ENCODE measurements at places on chromosomes 2 and 18.

DNA sequence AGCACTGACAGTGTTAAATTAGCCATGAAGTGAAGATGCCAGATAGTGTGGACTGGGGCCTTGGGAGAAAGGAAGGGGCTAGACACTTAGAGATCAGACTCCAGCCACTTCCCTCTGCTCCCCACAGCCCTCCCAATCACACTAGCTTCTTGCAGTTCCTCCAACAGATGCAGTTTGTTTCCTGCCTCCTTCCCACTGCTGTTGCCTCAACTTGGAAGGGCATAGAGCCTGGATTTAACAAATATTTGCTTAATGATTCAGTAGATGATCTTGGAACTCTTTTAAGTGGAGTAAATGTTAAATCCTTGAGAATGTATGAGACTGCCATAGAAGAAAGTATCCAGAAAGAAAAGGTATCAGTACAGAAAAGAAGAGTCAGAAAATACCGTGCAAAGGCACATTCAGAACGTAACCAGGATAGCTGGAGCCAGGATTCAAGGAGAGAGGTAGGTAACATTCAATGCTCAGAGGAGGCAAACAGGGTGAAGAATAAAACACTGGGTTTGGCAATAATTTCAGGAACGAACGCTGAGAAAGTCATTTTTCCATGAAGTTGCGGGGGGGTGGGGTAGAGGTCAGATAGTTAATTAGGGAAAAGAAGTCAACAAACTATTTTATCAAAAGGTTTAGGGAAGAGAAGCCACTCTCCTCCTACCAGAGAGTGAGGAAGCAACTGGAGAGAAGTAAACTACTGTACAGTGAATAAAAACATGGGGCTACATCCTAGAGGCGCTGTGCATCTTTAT lies 1.3 kb upstream of the BZW1 start:
- DNase-seq = peak; percentile 35

DNA sequence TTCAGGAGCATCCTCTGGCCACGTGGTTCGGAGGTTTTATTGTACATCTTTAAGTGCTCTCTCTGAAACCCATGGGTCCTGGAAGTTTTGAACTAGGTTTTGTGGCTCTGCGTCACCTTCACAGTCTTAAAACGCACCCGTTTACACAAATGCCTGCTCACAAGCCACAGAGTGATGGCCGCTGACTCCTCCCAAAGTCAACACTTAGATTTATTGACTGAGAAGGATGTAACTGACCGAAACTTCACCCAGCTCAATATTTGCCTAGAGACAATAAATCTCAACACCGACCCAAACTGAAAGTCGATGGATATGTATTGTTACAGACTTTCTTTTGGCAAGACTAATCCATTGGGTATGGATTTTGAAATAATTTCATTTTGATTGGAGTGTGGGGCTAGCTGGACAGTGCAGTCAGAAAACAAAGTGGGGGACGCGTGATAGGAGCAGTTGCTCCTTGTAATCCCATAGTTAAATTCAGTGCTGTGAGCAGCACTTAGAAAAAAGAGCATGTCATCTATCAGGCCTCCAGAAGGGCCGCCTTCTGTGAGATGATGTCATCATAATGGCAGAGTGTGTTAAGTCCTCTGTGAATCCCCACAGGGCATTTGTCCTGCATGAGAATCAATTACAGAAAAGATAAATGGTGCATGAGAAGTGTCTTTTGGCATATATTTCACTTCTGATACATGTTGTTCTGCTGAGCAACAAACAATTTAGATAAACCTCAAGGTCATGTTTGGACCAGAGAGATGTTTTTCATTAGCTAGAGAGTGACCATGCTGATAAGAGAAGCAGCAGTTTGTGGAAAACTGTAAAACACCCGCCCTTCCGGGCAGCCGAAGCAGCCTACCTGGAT lies 183.7 kb downstream of the INO80D start:
- peak; percentile 94 for DNase-seq

GRCh38 chr2:188865681-188866080 lies 108.5 kb upstream of the COL3A1 start:
- no peak for DNase-seq

- DNase-seq = no peak
Observed at GRCh38 chr2:240615396-240615795, 9.9 kb upstream of the GPR35 start.

- no peak for DNase-seq
Observed at GRCh38 chr2:196719110-196719872, 79.8 kb downstream of the CCDC150 start.

GRCh38 chr2:239257511-239257937 lies 143.3 kb downstream of the HDAC4 start:
- DNase-seq = no peak

GRCh38 chr2:53407363-53408080 lies 360.1 kb upstream of the CHAC2 start:
- DNase-seq = no peak

DNA sequence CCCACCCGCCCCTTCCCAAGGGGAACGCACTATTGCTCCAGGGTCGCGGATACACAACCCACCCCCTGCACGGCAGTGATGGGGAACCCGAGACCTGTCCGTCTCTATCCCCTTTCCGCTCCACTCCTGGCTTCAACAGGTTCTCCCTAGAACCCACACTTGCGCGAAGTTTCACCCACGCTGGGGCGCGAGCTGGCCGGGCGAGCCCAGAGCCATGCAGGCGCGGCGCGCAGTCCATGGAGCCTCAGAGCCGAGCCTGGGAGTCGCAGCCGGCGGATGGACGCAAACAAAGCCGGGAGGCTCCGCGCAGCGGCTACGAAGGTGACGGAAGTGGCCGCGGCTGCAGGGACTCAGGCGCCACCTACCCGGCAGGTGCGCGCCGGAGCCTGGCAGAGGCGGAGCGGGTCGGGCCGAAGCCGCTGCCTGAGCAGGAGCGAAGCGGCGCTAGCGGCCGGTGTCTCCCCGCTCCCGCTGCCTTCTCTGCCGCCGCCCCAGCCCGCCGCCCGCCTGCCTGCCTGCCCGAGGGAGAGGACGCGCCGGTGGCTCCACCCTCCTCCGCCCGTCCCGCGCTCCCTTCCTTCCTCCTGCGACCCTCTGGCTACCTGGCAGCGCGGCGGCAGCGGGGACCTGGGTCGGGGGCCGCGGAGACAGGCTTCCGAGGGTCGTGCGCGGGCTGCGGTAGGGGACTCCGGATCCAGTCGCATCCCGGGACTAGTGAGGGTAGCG lies 14.0 kb downstream of the ALPG start:
- peak; percentile 39 for DNase-seq

Data from NCI-H1417 (cell line).